ELF-1 (cell line): ENCODE measurements at places on chromosomes 1 and 21.

DNA sequence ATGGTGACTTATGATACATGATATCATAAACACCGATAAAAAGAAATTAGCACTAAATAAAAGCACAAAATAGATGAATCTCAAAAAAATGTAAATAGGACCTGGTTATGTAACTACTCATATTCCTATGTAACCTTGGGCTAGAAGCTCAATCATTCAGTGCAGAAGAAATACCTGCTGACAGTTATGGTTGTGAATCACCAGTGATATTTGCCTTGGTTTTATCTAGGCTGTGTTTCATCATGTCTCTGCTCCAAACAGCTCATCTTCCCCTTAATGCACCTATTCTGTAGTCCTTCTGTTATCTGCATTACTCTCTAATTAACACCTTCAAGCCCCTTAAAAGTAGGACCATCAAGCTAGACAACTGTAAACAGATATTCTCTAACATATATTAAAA, 16.3 kb upstream of the PIGC start:
- no peak for DNase-seq

DNA sequence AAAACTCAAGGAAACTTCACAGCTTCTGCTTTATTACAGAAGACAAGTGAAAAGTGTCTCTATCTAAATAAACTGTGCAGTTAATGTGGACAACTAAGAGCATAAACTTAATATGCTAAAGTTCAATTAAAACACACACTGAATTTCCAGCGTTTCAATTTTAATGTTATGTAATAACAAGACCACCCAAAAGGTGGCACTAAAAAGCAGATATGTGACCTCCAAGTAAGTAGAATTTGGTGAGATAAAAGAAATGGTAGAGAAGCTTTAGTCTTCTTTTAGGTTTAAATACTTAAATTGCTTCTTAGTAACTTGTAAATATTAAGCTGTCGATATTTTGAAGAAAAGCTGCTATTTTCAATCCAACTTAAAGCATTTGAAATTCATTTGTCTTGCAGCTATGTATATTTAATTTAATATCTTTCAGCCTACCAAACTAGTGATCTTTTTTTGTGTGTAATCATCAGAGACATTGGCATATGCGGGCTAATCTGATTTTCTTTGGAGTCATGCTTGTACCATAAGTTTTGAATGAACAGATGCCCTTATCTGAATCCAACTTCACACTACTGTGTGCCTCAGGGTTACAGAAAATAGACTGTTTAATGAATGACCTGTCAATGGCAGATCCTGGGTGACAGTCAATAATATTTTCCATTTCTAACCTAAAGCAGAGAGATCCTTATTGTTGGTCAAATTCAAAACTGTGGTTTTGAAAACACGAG, 36.5 kb upstream of the ADAMTS1 start:
- DNase-seq = no peak

GRCh38 chr1:236099355-236099974, 34.6 kb upstream of the NID1 start:
- peak; percentile 42 for DNase-seq

- DNase-seq = no peak
Observed at GRCh38 chr1:60331647-60332046, 258.1 kb upstream of the C1orf87 start.

GRCh38 chr1:203937678-203938330, 76.4 kb downstream of the SNRPE start:
- no peak for DNase-seq

GRCh38 chr1:20696397-20697333, 21.1 kb downstream of the KIF17 start:
- DNase-seq = peak; percentile 97

- peak; percentile 39 for DNase-seq
Observed at GRCh38 chr1:235649368-235650163, at the start of gene GNG4. GNG4 (minus strand) TSS chr1:235649784; CDS start chr1:235583838, 65,946 bp downstream.

- no peak for DNase-seq
Observed at GRCh38 chr21:41763996-41764395, 2.9 kb downstream of the RIPK4 start.

DNA sequence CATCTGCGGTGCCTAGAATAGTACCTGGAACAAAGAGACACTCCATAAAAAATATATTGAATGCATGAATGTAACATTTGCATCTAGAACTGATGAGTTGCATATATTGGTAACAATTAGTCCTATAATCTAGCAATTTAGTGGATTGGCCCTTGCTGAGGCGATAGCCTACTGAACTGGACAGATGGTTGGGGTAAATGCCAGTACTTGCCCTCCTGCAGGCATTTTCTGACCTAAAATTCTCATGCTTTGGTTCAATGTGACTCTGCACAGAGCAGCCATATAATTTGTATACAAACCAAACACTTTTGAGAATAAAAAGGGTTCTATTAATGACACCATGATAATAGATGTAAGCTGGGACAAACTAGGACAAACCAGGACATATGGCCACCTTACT, 313.6 kb downstream of the OLFM3 start:
- DNase-seq = no peak

GRCh38 chr1:225318706-225319575, 108.9 kb downstream of the LBR start:
- peak; percentile 31 for DNase-seq

GRCh38 chr1:210298296-210298695, 30.4 kb upstream of the HHAT start:
- no peak for DNase-seq

- no peak for DNase-seq
Observed at GRCh38 chr21:36212513-36212780, 55.8 kb downstream of the DOP1B start.

- no peak for DNase-seq
Observed at GRCh38 chr1:19157653-19158052, 52.4 kb downstream of the UBR4 start.

GRCh38 chr1:176987016-176987415, 177.5 kb downstream of the ASTN1 start:
- no peak for DNase-seq

GRCh38 chr1:239558991-239559390, 172.6 kb downstream of the CHRM3 start:
- DNase-seq = no peak

DNA sequence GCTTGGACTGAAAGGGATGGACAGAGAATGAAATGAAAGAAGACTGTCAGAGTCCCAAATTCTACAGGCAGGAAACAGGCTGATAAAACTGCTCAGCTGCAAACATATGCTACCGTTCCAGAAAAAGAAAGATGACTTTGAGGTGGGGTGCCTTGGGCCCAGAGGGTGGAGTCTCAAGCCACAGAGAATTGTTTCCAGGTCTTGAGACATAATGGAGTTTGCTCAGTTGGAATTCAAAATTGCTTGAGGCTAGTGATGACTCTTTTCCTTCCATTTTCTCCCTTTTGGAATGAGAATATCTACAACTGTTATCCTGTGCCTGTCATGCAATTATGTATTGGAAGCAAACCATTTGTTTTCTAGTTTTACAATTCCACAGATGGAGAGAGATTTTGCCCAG, 23.6 kb upstream of the PSEN2 start:
- DNase-seq = no peak

GRCh38 chr1:53334781-53335180, 6.9 kb upstream of the LRP8 start:
- no peak for DNase-seq

DNA sequence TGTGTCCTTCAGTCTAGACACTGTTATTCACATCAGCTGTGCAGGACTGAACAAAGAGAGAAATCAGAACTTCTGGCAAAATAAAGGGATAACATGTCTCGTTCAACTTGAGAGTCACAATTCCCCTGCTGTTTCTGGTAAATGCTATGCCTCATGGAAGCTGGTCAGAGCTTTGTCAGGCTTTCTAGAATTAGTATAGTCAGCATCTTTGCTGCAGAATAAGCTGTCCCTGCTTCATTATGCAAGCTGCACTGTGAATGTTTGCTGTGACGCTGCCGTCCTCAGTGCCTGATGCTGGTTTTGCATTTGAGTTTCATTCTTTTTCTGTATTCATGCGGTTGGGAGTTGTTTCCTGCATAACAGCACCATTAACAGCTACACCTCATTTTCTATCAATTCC, 96.4 kb upstream of the KCNJ6 start:
- DNase-seq = no peak

GRCh38 chr1:201903135-201903534, 14.4 kb downstream of the SHISA4 start:
- peak; percentile 87 for DNase-seq
